NCI-H1694 treated with DMSO at 0.1 percent for 48 hours (cell line): ENCODE measurements at places on chromosomes 2 and 18.

DNA sequence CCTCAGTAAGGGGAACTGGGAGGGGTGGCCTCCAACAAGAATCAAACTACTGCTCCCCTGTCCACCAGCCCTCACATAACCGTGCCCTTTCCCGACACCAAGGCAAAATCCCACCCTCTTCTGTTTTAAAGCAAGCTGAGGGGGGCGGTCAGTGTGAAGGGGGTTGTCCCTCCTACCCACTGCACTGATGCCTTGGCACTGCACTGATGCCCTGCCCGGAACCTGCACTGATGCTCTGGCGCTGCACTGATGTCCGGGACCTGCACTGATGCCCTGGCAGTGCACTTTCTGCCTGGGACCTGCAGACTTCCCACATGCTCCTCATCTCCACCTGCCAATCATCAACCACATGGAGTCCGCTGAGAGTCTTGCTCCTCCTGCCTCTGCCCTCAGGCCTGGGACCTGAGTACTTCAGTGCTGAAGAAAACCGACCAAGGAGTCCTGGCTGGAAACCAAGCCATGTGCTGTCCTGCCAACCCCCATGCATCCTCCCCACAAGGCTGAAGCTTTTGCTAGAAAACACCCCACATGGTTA, 179.5 kb downstream of the SMAD2 start:
- no peak for DNase-seq

GRCh38 chr18:57051657-57052044, 95.2 kb upstream of the BOD1L2 start:
- DNase-seq = no peak

DNA sequence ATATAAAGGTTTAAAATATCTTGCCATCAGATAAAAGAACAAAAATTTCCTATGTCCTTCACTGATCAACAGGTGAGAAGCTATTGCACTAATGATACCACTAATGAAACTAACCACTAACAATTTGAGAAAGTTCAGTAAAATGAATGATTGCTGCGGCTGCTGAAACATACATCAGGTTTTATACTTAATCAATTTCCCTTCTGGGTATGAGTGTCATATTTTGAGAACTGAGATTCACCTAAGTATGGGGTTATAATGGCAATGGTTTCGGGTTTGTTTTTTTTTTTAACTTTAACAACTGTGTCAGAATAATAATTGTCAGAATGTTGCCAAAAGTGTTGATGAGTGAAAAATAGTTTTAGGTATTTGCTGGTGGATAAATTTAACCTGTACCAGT, 151.3 kb upstream of the SLC39A10 start:
- DNase-seq = no peak

DNA sequence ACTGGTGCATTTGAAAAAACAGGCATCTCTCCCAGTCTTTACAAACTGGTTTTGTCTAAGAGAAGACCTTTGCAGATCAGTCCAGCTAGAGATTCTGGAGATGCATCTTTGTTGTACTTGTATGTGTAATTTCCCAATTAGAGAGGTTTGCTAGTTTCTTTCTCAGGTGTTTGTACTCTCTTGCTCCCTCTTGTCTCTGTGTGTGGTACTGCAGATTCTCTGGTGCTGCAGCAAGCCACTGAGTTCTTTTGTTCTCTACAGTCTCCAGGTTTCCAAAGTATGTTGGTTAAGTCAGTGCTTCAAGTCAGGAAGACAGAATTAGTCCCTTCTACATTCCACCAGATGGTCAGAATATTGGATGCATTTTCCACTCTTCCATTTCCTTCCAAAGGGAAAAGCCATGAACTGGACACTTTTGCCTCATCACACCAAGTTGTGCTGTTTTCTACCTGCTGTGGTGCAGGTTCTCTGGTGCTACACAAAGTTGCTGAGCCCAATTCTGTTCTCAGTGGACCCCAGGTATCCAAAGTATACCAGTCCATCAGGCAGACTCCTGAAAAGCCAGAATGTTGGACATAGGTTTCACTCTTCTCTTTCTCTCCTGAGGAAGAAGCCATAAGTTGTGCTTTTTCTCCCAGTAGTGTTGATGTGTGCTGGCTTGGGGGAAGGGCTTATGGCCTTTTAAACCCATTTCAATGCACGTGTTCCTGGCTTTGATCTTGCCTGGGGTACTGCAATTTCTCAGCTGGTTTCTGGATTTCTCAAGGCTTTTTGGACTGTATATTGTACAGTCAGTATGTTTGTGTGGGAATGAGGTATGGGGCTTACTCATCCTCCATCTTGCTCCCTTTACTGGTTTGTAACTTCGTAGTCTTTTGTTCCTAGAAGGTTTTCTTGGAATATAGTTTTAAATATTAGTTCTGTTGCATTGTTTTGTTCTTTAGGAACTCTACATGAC, 29.8 kb downstream of the EPC2 start:
- peak; percentile 18 for DNase-seq

DNA sequence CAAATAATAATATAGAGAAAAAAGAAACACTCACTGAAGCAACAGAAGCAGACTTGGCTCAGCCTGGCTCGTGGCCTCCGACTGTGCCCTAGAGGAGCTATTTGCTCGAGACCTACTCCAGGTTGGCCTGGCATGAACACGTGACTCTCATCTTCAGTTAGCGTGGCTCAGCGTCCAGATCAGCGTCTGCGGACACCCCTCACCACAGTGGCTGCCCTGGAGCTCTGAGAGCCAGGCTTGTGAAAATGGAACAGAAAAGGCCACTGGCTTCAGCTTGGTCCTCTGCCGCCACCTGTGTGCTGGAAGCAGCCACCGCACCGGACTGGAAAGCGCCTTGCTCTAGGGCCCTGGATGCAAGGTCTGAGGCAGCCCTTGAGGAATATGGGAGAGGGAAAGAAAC, 1184.0 kb upstream of the GYPC start:
- DNase-seq = peak; percentile 8

- DNase-seq = no peak
These were observed 1010.7 kb downstream of the TDRD15 start for GRCh38 chr2:22134421-22134820.

DNA sequence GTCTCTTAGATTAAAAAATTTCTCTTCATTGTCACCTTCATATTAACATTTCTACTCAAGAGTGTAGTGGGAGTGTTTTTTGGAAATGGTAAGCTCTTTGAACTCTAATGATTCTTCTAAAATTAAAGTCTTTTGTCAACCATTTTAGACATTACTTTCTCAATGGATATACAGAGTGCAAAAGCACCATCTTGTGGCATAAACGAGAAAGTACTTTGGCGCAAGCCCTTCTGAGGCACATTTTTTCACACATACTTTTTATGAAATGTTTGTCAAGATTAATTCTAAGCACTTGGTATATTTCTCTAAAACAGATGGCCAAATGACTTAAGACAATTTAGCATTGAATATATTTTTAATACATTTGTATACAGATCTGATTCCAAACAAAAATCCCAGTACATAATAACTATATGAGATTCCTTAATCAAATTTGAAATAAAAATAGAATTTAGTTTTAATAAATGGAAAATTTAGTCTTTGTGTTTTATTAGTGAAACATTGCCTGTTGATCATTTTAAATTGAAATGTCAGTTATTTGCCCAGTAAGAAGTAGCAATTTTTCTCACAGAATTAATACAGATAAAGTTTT, 63.3 kb upstream of the GALNT5 start:
- peak; percentile 91 for DNase-seq

- no peak for DNase-seq
These were observed 478.7 kb upstream of the TCF4 start for GRCh38 chr18:56066524-56067213.

DNA sequence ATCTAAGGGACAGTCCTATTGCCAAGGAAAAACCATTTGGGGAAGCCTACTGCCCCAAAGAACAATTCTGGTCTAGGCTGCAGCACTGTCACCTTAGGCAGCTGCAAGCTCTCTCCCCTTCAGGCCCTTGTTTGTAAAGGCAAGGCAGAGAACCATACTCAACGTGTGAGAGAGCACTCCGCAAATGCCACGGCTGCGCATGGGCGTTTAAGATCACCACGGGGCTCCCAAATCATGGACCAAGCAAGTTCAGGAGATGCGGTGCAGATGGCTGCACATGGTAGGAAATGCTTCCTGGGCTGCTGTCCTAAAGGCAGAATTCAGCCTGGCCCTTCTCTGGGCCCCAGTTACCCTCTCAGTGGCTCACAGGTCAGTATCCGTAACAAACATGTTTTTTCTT, 15.5 kb downstream of the ERFE start:
- no peak for DNase-seq

GRCh38 chr2:127094509-127095366, 12.2 kb downstream of the BIN1 start:
- DNase-seq = no peak

GRCh38 chr18:31105733-31106132, 3.5 kb upstream of the DSC2 start:
- no peak for DNase-seq

GRCh38 chr2:90645-91312, 44.5 kb upstream of the FAM110C start:
- no peak for DNase-seq

- DNase-seq = peak; percentile 28
These were observed 756 bp downstream of the ABI2 start for GRCh38 chr2:203328760-203329540.

DNA sequence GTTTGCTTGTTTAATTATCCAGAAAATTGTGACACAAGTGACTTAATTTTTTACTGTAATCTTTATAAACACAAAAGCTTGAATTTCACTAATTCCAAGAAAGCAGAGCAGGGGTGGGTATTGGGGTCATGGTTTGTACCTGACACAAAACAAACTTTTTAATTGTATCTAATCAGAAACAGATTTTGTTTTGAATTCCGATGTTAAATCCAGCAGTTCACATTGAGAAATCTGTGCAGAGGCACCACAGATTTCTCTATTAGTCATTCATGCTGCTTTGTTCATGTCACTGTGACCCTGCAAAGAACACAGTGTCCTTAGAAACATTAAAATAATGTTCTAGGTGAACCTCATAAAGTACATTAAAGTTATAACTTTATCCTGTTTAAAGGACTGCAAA, 443.4 kb downstream of the NYAP2 start:
- no peak for DNase-seq

DNA sequence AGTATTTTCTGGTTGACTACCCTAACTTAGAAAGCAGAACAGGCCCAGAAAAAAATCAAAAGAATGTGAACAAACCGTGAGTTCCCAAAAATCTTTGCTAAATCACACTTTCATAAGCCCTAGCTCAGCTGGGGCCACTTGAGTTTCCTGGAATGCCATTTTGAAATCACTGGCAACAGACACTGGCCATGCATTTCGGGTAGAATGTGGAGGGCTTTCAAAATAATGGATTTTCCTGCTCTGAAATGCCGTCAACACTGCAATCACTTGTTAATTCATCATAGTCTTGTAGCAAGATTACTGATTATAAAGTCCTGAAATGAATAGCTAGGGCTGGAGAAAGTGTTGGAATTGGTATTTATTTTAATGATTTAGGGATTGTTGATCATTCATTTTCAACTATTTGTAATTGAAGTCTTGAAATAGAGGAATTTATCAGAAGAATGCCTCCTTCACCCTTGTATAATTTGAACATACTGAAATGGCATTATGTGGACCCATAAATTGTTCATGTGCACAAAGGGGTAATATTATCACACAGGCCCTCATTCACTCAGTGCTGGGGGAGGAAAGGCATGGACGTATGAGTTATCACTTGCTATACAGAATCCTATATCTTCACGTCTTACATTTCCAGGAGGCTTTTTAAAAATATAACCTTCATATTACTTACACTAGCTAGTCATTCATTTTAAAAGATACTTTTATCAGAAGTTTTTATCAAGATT, 134.8 kb downstream of the DTNA start:
- DNase-seq = no peak

DNA sequence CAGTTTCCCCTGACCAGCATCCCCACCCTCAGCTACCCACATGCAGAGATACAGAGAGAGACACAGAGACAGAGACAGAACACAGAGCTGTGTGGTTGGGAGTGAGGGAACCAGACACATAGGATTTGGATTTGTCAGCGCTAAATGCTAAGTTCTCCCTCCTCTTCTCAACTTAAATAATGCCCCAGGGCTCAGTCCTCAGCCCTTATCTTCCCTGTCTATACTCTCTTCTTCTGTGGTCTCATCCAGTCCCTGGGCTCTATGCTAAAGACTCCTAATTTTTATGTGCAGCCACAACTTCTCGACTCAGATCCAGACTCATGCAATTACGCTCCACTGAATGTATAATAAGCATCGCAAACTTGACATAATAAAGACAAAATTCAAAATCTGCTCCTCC, 47.1 kb downstream of the COLEC12 start:
- DNase-seq = no peak

- no peak for DNase-seq
These were observed 47.8 kb downstream of the HNMT start for GRCh38 chr2:138012082-138012481.

GRCh38 chr2:209985874-209986273, 16.6 kb upstream of the RPE start:
- DNase-seq = no peak

- DNase-seq = peak; percentile 42
These were observed 30.6 kb upstream of the PPP3R1 start for GRCh38 chr2:68282811-68283418.

GRCh38 chr18:4720518-4720917, 265.4 kb upstream of the DLGAP1 start:
- no peak for DNase-seq

- no peak for DNase-seq
These were observed 1344.6 kb upstream of the ZEB2 start for GRCh38 chr2:145864501-145864900.

GRCh38 chr18:8549254-8549757, 59.9 kb upstream of the RAB12 start:
- no peak for DNase-seq

GRCh38 chr2:127650785-127651380, 4.9 kb downstream of the GPR17 start:
- DNase-seq = no peak

GRCh38 chr2:187655001-187655400, 100.8 kb upstream of the TFPI start:
- no peak for DNase-seq

DNA sequence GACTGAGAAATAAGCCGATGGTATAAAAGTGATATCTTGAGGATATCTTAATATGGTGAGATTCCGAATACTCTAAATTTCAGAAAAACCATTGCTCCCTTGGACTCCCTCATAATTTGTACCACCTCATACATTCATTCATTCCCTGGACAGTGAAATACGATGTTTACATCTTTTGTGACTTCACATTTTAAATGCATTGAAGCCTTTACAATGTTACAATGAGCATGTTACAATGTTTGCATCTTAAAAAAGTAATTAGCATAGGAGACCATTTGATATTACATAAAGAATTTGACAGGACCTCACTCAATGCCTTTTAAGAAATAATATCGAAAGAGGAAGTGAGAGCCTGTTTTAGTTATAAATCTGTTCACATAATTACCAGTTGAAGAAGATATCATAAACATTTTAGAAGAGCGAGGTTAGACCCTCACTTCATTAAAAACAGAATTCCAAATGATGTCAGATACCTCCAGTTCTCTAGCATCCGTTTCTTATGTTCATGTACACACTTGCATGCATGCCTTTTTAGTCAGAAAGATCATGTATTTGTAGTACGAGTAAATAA, 372.0 kb downstream of the ARHGAP15 start:
- no peak for DNase-seq

DNA sequence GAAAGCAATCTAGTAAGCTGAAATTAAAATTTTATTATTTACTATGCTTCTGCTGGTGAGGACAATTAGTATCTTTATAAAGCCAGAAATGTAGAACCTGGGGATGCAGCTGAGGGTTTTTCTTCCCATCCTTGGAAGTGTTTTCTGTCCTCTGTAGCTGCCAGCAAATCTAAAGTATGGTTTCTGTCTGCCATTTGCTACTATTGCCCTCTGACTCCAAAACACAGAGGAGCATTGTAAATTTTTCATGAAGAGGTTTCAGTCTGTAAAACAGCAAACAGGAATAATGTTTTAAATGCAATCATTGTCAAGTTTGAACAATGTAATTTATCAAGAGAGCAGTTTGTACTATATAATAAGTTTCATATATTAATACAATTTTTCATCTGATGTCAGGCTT, 258.8 kb downstream of the ZNF407 start:
- no peak for DNase-seq
